ENCODE measurements at places on chromosomes 16 and 17. TPM values are rescaled to one million over a fixed set of nuclear protein-coding genes. Genes with fewer than 3 reads are reported as not detected.

Gene FADS6
- total RNA-seq = not detected

Gene FBXL16
- total RNA-seq = 6.4 TPM

Gene SLC9A5
- total RNA-seq = 6.4 TPM

DNA sequence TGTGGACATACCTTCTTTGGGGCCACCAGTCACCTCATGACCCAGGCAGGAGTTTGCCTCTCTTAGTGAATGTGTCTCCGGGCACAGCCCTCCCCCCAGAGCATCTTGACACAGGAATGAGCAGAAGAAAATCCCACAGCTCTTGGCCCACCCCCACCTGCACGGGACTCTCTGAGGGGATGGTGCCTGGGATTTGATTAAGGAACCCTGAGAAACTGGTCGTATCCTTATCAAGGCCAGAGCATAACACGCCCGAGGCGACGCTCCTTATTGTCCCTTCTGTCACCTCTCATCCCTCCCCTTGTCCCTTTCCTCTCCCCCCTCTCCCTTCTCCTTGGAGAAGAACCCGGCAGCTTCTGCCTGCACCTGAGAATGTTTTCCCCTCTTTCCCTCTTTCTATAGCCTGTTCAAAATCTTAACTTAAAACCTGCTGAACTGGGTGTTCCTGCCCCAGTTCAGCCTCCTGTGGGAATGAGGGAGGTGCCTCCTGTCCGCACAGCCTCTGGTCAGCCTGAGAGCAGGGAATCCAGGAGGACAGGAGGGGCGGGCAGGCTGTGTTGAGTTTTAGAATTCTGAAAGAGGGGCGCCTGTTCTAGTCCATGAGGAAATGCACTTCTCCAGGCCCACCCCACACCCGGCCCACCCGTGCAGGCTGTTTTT lies 140.7 kb upstream of the PLCG2 start:
- peaks cover 46% of the 10 kb centered on the region for H3K4me1 ChIP-seq
- H3K27ac ChIP-seq = peak overlapping the region; percentile 61
- H3K4me3 ChIP-seq = no peak overlapping the region
- no peak for DNase-seq
- H3K36me3 ChIP-seq = peaks cover 16% of the 10 kb centered on the region

- DNase-seq = no peak
- H3K27me3 ChIP-seq = peaks cover 3% of the 10 kb centered on the region
- no peak overlapping the region for H3K4me3 ChIP-seq
- no peaks in the 10 kb centered on the region for H3K4me1 ChIP-seq
These were observed 37.7 kb upstream of the IRF8 start for GRCh38 chr16:85861095-85861825.

DNA sequence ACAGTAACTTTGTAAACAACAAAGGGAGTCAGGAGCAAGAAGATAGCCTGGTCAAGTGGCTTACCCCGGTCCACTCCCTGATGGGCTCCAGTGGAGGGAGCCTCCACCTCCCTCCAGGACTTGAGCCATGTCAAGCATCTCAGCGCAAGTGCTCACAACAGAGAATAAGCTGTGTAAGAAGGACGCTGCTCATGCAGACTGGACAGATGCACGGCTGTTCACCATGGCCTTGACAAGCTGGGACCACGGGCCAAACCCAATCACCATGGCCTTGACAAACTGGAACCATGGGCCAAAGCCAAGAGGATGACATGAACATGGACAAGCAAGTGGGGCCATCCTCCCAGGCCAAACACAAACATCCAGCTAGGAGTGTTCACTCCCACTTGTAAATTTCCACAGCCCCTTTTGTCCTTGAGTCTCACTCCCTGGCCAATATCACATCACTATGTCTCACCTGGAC lies 3.4 kb upstream of the PITPNM3 start:
- peaks cover 43% of the 10 kb centered on the region for H3K27me3 ChIP-seq
- no peak overlapping the region for H3K27ac ChIP-seq
- H3K36me3 ChIP-seq = no peaks in the 10 kb centered on the region
- H3K4me1 ChIP-seq = peaks cover 6% of the 10 kb centered on the region
- H3K4me3 ChIP-seq = no peak overlapping the region

DNA sequence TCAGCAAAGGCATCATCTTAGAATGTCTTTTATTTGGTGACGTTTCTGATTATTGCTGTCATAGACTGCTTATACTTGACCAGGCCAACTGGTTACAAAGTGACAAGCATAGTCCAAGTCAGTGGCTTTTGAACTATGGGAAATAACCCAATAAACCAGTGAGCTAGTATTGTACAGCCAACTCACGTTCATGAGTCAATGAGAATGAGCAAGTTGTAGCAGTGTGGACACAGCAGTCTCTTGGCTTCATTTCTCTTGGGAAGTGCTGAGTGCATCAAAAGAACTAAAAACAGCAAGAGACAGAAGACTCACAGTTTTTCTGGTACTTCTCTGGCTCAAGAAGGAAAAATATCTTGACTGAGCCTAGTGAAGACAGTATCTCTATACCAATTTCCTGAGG lies 36.9 kb upstream of the CRISPLD2 start:
- H3K27ac ChIP-seq = no peak overlapping the region
- H3K36me3 ChIP-seq = peaks cover 26% of the 10 kb centered on the region
- DNase-seq = no peak

DNA sequence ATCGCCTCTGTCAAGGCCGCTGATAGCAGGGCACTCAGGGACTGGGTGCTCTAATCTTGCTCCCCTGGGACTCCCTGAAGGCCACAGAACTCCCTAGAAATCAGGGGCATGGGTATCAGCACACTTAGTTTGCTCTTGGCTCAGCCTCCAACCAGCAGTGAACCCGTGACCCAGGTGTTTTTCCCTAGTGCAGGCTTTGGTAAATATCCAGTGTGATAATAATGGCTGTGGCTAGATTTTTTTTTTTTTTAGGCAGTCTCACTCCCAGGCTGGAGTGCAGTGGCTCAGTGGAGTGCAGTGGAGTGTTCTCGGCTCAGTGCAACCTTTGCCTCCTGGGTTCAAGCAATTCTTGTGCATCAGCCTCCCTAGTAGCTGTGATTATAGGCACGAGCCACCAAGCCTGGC lies 10.3 kb downstream of the NUPR1 start:
- peaks cover 3% of the 10 kb centered on the region for H3K4me1 ChIP-seq
- H3K4me3 ChIP-seq = no peak overlapping the region
- H3K36me3 ChIP-seq = no peaks in the 10 kb centered on the region
- H3K27ac ChIP-seq = no peak overlapping the region
- peaks cover 4% of the 10 kb centered on the region for H3K27me3 ChIP-seq
- no peak for DNase-seq

DNA sequence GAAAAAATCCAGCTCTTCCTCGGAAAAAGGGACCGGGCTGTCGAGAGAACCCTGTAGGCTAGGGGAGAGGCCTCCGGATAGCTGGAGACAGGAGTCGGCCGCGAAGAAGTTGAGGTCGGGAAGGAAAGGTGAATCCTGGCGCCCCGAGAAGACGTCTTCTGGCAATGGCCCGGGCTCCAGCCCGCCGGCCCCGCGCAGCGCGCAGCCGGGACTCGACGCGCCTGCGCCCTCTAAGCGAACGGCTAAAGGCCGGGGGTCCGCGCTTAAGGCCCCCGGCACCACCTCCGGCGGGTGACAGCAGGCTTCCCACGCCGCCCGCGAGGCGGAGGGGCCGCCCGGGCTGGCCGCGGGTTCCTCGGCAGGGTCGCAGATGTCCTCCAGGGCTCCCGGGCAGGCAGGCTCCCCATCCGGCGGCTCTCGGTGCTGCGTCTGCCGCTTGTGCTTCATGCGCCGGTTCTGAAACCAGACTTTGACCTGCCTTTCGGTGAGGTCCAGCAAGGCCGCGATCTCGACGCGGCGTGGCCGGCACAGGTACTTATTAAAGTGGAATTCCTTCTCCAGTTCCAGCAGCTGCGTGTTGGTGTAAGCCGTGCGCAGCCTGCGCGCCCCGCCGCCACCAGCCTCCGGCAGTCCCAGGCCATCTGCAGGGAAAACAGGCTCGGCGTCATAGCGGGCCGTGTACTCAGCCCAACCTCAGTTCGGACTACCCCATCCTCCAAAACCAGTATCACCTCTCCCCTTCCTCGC lies 1.6 kb downstream of the HOXB2 start:
- H3K27me3 ChIP-seq = peaks cover 1% of the 10 kb centered on the region
- peaks cover 14% of the 10 kb centered on the region for H3K36me3 ChIP-seq
- peak overlapping the region; percentile 94 for H3K4me3 ChIP-seq
- DNase-seq = peak; percentile 63
- peak overlapping the region; percentile 94 for H3K27ac ChIP-seq
- peaks cover 36% of the 10 kb centered on the region for H3K4me1 ChIP-seq
